ENCODE measurements at places on chromosomes 2 and 18.

DNA sequence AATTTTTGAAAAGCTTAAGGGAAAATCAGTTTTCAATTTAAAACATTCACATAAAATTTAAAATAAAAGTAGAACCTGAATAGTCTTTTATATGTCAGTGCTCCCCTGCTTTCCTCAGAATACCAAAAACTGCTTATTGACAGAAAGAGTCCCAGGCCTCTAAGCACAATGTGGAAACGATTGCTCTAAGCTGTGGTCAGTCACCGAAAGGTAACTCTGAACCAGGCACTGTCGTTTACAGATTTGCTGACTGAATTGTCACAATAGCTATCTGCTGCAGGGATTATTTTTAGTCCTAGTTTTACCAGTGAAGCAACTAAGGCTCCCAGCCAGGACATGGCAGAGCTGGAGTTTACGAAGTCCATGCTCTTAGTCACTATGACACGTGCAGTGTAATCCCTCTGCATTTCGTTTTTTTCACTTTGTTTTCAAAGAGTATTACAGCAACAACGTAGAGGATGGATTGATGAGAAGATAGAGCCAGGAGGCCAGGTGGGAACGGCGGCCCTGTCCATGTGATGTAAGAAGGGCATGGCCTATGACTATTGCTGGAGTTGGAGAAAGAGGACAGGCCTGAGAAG is 28.1 kb upstream of the TMEM247 start:
- no peak for DNase-seq

GRCh38 chr2:232465061-232465460 is 9.1 kb downstream of the ALPI start:
- no peak for DNase-seq

GRCh38 chr18:35609236-35609635 is 27.7 kb downstream of the GALNT1 start:
- no peak for DNase-seq

DNA sequence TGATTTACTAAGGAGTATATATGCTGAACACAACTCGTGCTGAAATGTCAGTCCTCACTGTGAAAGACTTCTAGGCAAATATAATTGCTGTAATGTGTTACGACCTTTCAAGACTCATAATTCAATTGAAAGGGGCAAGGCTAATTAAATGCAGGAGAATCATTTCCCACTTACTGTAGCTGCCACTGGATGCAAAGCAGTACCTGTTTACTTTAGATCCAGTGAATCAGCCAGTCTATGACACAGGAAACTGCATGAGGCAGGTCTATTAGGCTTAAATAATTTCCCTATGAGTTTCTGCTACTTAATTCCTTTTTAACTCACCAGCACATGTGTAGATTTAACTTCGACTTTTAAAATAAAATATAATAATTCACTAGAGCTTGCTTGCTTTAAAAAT is 125.6 kb downstream of the CTNNA2 start:
- no peak for DNase-seq

GRCh38 chr2:237967463-237967951 is 693 bp downstream of the UBE2F start:
- peak; percentile 34 for DNase-seq

Measured in GM10248 (cell line).